WERI-Rb-1 (cell line): ENCODE measurements at places on chromosomes 16 and 17.

DNA sequence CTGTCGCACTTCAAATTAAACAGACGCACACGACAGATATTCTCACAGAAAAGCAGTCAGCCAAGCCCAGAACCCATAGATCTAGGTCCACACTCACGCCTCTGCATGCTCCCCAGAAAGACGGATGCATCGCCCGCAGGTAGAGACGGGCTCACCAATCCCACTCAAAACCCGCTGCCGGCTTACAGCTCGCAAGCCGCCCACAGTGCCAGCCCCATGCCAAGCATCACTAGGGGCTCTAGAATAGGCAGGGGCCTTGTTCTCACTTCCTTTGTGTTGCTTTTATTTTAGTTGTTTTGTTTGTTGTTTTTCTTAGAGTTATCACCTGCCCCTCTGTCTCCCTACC, 336 bp upstream of the BMERB1 start:
- DNase-seq: peak; percentile 8

GRCh38 chr16:24015923-24016322, 180.1 kb downstream of the PRKCB start:
- no peak for DNase-seq

GRCh38 chr16:65657071-65657494, 535.2 kb upstream of the CDH11 start:
- DNase-seq: no peak

DNA sequence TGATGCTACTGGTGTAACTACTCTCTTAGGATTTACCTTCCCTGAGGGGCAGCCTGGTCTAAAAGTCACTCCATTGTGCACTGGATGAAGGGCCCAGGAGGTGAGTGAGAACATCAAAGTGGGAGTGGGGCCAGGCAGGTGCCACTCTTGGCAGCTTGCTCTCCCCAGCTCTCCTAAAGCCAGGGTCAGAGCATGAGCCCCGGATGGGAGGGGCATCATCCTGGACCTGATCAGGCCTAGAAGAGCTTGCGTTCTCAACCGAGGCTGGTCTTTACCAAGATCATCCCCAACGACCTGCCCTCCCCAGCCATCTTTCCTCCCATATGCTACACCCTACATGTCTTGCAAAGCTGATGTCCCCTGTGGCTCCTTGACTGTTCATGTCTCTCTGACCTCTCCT, 87.1 kb downstream of the AIPL1 start:
- DNase-seq: no peak
